ENCODE measurements at places on chromosomes 4 and X.

DNA sequence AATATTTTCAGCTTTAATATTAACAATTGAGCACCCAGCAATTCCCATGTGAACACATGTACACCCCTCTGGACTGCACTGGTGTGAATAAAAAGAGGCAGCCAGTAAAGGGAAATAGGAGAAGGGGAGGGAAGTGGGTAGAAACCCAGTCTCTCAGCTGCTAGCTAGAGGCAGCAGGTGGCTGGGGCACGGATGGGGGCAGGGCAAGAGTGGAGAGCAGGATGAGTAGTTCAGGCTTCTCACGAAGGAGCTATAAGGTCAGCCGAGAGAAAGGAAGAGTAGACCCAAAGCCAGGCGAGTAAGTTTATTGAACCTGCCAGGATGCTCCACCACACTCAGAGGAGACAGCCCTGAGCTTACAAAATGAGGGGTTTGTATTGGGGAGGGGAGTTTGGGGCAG lies 184.8 kb upstream of the MTMR8 start:
- no peak for DNase-seq

DNA sequence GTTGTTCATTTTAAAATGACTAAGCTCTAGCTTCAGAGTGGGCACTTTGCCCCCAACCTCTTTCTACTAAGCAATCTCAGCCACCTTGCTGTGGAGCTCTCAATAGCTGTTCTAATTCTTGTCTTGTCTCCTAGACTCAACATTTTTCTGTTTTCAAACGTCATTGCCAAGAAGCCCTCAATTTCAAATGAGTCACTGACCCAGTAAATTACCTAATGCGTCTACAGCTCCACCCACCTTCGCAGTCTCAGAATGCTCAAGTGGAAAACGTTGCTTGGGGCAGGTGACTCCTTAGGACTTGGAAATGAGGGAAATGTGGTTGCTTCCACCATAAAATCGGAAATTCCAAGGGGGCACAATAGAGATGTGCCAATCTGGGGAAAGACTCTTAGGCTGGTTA lies 59.0 kb downstream of the ING2 start:
- DNase-seq = no peak

DNA sequence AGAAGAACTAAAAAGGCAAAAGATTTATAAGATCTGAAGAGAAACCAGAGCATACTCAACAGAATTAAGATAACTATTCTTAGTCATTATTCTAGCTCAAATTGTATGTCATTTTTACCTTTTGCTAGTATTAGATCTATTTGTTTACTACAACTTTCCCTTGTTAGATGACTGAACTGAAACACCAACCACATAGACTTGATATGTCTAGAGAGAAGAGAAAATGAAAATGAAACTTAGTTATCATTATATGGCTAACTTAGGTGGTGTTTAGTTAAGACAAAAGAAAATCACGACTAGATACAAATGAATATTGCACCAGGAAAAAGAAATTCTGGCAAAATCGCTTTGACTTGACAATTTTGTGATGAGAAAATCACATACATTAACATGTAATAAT lies 690.8 kb downstream of the PCDH18 start:
- DNase-seq = no peak

- no peak for DNase-seq
Measured at GRCh38 chr4:3212391-3213105, 36.4 kb upstream of the MSANTD1 start.

DNA sequence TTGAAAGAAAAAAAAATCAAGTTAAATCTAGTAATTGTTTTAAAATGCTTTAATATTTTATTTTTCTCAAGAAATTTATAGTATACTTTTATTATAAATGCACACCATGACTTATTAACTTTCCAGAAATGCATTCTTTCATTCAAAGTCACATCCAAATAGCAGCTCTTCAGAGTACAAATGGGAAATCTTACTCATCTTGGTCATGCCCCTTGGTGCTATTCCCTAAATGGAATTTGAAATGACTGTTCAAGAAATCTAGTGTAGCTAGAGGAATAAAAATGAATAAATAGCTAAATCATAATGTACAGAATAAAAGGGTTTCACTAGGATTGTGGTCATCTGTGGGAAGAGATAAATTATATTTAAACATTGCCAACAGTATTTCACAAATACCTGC lies 1139.7 kb downstream of the PCDH18 start:
- DNase-seq = no peak

GRCh38 chr4:17854036-17854435 lies 43.3 kb downstream of the NCAPG start:
- no peak for DNase-seq

DNA sequence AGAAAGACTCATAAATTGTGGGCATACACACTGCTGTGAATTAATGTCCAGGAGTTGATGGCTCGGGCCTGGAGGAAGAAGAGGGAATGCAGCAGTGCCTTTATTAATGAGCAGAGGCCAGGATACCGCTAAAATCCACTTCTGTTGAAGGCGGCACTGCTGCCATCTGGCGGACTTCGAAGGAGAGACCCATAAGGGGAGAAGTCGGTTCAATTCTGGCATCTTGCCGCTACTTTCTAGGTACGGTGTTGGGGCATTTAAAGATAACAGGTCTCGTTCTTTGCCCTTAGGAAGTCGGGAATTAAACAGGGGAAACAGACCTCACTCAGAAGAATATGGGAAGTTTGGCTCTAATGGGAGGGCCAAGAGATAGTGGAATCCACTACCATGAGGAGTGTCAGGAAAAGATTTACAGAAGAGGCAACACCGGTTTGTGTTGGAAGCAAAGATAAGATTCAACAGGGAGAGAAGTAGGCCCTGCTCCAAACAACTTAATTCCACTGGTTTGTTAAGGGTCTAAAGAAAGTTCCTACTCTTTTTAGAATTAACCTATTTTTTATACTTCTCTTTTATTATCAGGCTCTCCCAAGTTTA lies 133.6 kb upstream of the GIMD1 start:
- DNase-seq = peak; percentile 28
